ENCODE measurements at places on chromosomes 4 and X.

- DNase-seq, result no peak
Observed at GRCh38 chr4:162909952-162910351, 256.7 kb downstream of the NAF1 start.

- DNase-seq, result no peak
Observed at GRCh38 chr4:77196866-77197265, 39.9 kb downstream of the CCNG2 start.

DNA sequence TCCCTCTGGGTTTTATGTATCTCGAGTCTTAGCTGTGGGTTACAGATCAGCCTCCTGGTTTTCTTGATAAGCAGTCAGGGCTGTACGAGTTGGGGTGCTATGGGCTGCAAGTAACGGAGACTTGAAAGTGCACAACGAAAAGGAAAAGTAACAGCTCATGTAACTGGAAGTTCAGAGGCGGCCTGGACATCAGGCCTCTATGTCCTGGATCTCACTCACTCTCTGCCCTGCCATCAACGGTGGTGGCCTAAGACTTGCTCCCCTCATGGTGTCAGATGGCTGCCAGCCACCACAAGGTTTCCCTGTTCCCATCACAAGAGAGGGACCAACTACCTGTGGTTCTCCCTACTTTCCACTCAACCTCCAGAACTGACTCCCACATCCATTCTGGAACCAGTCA is 4.8 kb downstream of the PPP2R2C start:
- no peak for DNase-seq

DNA sequence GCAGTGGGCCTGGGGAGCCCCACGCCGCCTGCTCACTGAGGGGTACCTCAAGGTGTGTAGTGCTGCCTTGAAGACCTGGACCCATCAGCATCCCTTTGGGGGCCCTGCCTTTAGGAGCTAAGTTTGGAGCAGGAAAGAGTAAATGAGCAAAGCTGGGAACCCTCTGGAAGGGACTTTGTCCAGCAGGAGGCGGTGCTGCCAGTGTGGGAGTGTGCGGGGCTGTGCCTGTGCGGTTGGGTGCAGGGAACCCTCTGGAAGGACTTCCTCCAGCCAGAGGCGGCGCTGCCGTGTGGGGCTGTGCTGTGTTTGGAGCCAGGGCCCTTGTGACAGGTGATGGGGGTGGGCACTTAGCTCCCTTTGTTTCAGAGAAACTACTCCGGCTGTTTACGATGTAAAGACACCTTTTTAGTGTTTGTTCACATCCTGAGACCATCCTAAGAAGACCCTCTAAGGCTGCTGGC is 25.8 kb downstream of the RGS12 start:
- no peak for DNase-seq

DNA sequence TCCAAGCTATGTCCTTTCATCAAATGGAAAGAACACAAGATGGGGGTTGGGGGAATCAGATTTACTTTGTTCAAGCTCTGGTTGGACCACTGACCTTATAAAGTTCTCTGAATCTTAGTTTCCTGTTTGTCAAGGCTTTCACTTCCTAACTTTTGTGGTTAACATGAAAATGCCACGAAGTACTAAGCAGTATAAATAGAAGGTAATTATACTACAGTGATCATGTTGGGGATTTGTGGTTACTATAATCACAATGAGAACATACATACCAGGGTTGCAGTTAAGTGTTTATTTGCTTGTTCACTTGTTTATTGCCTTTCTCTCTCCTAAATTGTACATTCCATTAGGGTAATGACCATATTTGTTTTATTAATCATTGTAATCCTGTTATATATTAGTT is 53.2 kb downstream of the SPRY1 start:
- DNase-seq, result no peak

DNA sequence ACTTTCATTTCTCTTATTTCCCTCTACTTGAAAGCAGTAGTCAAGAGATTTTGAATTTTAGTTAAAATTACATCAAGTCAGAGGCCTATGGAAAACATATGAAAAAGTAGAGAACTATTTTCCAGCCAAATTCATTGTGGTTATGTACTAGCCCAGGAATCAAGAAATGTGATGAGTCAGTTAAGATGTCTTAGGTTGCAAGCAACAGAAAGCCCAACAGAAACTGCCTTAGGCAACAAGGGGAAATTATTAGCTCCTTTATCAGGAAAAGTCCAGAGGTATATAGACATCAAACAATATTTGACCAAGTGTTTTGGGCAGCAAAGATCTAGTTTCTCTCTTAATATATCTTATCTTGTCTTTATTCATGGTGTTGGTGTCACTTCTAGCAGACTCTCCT is 37.8 kb upstream of the FRMD7 start:
- DNase-seq, result no peak

DNA sequence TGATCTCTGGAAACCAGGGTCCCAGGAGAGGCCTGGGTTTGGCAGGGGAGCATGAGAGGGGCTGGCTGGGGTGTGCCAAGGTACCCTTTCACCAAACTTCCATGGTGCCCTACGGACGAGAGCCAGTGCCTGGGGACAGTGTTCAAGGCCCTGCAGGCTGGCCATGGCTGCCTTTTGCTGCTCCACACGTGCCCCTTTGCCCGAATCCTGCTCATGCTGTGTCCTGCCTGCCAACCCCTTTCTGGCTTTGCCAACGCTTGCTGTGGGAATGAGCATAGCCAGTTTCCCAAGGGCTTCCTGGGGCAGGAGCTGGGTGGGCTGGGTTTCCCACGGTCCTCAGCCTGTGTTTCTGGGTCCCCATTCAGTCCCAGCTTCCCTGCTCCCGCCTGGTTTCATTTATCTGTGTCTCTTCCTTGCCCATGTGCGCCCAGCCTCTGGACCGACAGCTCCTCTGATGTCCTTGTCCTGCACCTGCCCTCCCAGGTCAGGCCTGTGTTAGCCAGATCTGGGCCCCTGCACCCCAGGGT is 17.3 kb downstream of the CPZ start:
- DNase-seq, result no peak

DNA sequence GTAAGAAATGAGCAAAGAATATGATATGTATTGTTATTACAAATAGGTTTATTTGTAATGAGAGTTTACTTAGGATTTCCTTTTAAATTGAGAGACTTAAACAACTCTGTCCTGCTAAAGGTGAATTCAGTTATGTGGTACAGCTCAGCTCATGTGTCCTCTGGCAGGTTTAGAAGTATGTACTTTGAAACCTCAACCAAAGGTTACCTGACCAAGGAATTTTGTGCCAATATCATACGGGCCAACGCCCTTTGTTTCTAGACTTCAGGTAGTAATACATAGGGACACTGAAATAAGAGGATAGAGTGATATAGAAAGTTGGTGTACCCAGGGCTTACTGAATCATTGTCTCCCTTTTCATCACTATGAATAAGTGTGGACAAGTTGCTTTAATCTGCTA is 25.7 kb downstream of the SLAIN2 start:
- DNase-seq, result no peak

Data from CD4-positive, alpha-beta T cell treated with Interleukin-6 for 4 hours (primary cell).